Mucosa of gallbladder (tissue), 1 donor: ENCODE measurements at places on chromosomes 6 and 20. TPM values are rescaled to one million over a fixed set of nuclear protein-coding genes. Genes with fewer than 3 reads are reported as not detected.

- DNase-seq: no peak
Measured at GRCh38 chr6:141965016-141965545, 167.6 kb upstream of the GJE1 start.

GRCh38 chr20:40336533-40336932, 352.5 kb downstream of the MAFB start:
- DNase-seq: no peak

DNA sequence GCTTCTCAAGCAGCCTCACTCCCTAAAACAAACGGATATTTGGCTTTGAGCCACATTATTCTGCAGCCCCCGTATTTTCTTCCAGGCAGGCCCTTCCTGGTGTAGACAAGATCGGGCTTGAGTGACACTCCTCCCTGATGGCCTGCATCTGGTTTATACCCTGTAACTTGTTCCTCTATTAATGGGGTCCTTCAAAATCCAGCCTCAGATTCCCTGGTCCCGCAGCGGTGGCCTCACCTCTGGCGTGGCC, 375 bp upstream of the TMEM14C start:
- no peak for DNase-seq

NOX3 gene
- not detected for total RNA-seq

DNA sequence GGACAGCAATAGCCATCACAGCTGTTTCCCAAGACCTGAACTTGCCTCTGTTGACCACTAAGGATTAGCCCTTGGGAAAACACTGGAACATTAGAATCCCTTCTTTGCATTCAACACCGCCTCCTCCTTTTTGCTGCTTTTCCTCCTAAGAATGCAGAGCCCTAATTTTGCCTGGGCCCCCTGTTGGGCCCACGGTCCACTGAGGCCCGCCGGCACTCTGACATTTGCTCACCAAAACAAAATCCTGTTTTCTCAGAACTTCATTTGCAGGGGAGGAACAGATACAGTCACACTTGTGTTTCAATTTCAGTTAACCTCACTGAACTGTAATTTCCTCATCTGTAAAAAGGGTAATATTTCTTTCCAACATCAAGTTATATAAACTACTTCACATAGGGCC, 116.0 kb upstream of the JARID2 start:
- DNase-seq: no peak

CYP21A2 gene
- 1.3 TPM for total RNA-seq

GRCh38 chr6:152566103-152566875, 70.9 kb downstream of the SYNE1 start:
- no peak for DNase-seq

CCR6 gene
- 1.3 TPM for total RNA-seq

GRCh38 chr6:40352527-40353170, 234.5 kb downstream of the LRFN2 start:
- no peak for DNase-seq

RAE1 gene
- total RNA-seq: 20.9 TPM

DNA sequence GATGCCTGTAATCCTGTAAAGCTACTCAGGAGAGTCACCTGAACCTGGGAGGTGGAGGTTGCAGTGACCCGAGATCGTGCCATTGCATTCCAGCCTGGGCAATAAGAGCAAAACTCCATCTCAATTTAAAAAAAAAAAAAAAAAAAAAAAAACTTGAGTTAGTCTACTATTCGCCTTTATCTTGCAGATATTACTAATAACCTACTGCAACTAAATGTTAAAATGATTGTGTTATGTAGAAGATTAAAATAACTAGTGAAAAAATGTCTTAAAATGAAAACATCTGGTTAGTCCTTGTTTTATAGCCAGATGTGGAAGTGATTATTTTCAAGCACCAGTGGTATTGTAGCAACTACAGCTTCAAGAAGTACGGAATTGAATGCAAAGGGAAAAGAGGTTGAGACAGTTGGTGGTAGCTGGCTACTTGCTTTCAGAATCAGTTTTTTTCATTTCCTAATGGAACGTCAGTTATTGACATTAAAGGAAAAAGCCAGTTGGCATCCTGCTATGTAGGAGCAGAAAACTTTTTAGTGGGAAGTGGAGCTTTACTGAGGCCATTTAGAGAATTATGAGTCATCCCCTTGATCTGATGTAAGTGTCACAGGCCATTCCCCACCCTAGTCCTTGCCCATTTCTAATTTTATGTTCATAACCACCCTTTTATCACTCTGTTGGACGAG, 43.8 kb upstream of the DYNLRB1 start:
- no peak for DNase-seq

GRCh38 chr6:437037-437392, 45.5 kb downstream of the IRF4 start:
- no peak for DNase-seq

STX11 gene
- total RNA-seq: 2.9 TPM

GRCh38 chr20:34069341-34070078, 42.5 kb downstream of the EIF2S2 start:
- DNase-seq: peak; percentile 75

DNA sequence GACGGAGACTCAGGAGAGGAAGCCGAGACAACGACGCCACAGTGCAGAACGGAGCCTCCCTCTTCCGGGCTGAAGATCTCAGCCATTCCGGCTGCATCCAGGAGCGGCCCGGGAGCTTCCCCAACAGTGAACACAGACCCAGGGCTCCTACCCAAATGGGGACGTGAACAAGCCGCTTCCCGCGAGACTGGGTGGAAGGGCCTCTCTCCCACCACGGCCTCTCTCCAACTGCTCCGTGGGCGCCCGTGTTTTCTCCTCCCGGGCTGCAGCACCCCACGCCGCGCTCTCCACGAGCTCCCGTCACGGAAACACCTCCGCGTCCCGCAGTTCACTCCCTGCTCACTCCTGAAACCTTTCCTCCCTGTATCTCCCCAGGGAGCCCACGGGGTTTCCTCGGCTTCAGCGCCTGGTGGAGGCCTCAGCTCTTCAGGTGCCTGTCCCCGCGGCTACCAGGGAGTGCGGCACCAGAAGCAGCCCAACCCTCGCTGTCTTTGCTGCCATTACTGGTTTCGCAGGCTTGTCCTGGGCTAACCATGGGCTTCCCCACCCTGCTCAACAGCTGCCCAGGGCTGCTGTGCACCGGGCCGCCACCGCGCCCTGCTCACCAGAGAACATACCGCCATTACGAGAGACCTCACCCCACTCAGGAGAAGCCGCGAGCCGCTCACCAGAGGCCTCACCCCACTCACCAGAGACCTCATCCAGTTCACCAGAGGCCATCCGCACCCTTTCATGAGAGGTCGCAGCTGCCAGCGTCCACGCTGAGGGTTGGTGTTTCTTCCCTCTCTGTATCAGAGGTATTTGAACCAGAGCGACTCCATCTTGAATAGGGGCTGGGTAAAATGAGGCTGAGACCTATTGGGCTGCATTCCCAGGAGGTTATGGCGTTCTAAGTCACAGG, 922.8 kb downstream of the QKI start:
- no peak for DNase-seq

GRCh38 chr20:48791666-48792071, 36.1 kb downstream of the PREX1 start:
- DNase-seq: no peak

RAB44 gene
- total RNA-seq: 0.75 TPM

PPP1R16B gene
- total RNA-seq: 4.1 TPM

ABHD16B gene
- not detected for total RNA-seq

GRCh38 chr6:87663434-87663833, 38.6 kb downstream of the AKIRIN2 start:
- no peak for DNase-seq

- peak; percentile 37 for DNase-seq
Measured at GRCh38 chr6:108561742-108562502, 1.2 kb downstream of the FOXO3 start.

DNA sequence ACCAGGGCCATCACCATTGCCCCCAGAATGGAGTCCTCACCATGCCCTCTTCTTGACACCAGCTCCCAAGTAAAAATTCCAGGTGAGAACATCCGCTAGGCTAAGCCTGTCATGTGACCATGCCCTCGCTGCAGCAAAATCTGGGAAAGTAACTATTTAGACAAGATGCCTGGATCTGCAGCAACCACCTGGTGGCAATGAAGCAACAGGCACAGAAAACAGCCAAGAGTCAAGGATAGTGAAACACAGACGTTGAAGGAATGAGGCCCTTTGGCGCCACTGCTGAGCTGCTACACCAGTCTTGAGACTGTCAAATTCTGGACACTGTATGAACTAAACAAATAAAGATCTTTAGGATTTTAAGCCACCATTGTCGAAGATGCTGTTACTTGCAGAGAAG, 30.1 kb upstream of the TGM6 start:
- no peak for DNase-seq

DNA sequence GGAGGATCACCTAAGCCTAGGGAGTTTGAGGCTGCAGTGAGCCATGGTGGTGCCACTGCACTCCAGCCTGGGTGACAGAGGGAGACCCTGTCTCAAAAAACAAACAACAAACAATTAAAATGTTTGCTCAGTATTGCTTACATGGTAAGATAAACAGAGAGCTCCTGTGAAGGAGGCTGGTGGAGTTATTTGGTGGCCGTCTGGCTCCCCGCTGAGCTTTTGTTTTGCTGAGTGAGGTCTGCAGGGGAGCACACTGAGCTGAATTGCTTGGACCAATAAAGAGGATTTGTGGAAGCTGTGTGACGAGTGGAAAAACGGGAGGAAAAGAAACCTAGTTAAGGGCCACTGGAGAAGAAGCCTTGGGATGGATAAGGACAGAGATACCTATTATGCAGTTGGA, 41.1 kb upstream of the BMP6 start:
- DNase-seq: no peak

DNA sequence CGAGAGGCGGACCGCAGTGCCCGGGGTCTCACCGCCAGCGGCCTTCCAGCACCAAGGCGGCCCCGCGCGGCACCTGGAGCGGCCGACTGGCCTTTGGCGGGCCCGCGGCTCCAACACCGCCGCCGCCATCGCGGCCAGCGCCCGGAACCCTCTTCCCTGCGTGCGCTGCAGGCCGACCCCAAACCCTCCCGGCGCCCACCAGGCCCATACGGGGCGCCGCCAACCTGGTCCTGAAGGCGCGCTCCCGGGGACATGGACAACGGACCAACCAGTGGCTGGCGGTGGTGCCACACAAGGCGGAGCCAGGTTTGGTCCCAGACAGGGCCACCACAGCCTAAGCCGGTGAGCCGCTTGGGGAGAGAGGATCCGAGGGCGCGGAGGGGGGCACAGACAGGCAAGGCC, 1514.8 kb upstream of the DEFB115 start:
- DNase-seq: no peak

DNA sequence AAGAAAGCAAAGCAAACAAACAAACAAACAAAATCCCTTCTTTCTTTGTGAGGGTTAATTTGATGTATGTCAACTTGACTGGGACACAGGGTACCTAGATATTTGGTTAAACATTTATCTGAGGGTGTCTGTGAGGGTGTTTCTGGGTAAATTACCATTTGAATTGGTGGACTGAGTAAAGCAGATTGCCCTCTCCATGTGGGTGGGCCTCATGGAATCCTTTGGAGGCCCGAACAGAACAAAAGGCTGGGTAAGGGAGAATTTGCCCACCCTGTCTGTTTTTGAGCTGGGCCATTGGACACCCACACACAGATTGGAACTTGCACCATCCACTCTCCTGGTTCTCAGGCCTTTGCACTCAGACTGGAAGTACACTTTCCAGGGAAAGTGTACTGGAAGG, 628.8 kb upstream of the CITED2 start:
- DNase-seq: no peak

- DNase-seq: no peak
Measured at GRCh38 chr6:12635813-12636212, 80.8 kb upstream of the PHACTR1 start.

GRCh38 chr20:61801857-61802442, 263.7 kb downstream of the TAF4 start:
- DNase-seq: no peak
